ENCODE measurements at places on chromosomes 12 and 14.

- DNase-seq: no peak
Measured at GRCh38 chr12:26271889-26272492, 76.6 kb downstream of the SSPN start.

- DNase-seq: no peak
Measured at GRCh38 chr14:36655571-36655962, 6.1 kb upstream of the PAX9 start.

DNA sequence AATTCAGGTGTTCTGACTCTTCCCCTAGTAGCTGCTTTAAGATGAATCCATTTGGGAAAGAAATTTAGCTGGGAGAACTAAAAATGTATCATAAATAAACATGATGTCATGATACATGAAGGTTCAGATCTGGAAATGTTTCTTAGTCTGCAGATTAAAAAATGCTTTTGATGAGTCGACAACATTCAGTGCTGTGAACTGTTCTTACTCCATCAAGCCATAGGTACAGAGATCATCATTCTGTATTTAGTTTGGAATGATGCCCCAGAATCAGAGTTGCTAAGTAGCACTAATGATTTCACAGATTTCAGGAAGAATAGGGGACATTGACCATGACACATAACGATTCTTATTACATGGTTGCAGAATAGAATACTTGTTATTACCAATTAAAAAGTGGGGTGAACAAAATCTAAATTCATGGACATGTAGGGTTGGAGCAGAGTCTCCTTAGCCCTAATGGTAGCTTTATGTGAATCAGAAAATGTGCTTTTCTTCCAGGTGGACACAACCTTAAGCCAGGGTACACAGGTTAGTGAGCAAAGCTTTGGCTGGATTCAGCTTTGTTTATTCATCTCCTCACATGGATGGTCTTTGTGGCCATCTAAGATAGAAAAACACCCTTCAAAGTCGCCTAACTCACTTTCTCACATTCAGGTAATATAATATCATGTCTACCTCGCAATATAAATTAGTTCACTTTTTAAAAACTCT lies 205.4 kb upstream of the SEL1L start:
- no peak for DNase-seq

DNA sequence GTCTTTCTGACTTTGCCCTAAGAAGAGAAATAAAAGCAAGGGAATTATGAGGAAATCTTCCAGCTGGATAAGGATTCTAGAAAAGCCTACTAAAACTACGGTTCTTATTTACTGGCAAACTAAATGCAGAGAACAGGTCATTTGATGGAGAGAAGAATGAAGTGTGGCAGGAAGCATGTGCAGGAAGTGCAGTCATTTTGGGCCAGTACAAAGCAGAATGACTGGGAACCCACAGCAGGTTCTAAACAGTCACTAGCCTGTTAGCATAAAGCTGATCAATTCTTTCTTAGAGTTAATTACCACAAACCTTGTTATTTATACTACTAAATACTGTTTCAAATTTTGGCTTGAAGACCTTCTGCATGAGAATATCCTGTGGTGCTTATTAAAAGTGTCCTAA lies 36.7 kb downstream of the CFAP54 start:
- DNase-seq: no peak

DNA sequence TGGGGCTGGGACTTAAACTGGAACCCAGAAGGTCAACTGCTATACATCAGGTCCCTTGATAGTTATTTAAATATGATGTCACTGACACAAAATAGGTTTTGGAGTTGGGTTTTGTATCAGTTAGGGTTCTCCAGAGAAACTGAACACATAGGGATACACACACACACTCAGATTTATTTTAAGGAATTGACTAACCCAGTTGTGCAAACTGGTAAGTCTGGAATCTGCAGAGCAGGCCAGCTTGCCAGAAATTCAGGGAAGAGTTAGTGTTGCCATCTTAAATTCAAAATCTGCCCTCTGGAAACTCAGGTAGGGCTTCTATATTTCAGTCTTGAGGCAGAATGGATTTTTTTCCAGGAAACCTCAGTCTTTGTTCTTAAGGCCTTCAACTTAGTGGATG lies 36.9 kb downstream of the MAPK1IP1L start:
- DNase-seq: no peak

DNA sequence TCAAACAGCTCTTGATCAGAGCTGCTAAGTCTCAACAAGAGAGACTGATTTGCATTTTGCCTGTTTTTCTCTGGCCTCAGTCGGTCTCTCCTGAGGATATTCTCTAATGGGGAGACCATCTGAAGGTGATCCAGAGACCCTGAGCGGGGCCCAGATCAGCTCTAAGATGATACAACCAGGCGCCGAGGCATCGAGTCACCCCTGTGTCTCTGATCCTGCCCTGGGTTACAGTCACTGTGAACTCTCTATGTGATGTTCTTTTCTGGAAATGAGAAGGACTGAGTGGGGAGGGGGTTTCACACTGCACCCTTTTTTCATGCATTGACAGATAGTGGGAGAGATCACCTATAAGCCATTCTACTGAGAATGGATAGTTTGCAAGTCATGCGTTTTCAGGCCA lies 247.6 kb upstream of the PWP1 start:
- DNase-seq: no peak

DNA sequence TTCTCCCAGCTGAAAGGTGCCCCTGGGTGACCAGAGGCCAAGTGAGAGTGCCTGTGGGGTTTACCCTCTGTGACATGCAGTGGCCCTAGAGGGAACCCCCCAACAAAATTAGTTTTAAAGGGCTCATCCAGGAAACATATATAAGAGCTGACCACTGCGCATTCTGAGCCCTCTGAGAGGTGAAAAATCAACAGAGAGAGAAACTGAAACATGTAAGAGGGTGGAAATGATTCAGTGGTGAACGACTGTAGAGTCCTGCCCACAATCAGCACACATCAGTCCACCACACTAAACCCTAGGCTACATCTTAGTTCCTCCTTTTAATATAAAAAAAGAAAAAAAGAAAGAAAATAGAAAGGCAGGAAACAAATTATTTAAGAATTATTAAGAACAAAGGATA lies 21.0 kb upstream of the ACSM4 start:
- no peak for DNase-seq

- DNase-seq: no peak
Measured at GRCh38 chr14:74784634-74785033, 21.5 kb downstream of the YLPM1 start.

- no peak for DNase-seq
Measured at GRCh38 chr12:38155526-38156496, 160.8 kb upstream of the ALG10B start.

DNA sequence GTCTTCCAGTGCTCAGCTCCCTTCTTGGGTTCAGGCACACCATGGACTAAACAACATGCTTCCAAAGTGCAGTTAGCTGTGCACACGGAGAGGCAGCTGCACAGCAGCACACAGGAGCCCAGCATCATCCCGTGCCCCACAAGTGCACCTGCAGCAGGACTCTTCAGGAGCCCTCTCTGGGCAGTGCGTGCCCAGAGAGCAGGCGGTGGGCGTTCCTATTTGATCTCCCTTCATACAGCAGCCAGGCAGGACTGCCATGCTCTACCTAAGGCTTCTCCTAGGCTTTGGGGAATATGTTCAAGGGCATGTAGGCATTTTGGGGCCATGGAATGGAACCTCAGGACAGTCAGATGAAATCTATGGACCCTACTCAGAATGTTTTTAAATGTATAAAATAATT lies 35.5 kb downstream of the ANO2 start:
- DNase-seq: no peak

- no peak for DNase-seq
Measured at GRCh38 chr12:121996050-121996944, 25.4 kb upstream of the BCL7A start.

DNA sequence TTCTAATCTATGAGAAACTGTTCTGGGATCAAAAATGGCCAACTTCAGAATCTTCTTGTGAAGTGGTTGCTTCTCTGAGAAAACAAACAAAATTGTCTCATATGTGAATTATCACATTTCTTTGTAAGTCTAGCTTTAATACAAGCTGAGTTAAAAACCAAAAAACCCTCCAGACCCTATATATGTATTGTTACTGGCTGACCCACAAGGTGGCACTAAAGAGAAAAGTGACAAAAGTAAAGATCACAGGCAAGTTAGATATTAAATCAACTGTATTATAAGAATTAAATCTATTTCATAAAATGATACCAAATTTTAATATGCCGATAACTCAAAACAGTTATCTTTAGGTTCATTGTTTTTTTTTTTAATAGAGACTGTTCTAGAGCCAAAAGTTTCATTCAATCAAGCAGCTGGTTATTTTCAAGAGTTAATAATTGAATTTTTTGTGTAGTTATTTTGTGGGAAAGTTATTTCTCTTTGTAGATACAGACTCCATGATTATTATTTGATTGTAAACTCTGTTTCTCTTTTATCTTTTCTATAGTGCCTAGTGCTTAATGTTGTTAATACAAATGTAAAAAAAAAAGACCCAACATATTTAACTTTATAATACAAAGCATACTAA lies 7.5 kb upstream of the TRHDE start:
- no peak for DNase-seq

DNA sequence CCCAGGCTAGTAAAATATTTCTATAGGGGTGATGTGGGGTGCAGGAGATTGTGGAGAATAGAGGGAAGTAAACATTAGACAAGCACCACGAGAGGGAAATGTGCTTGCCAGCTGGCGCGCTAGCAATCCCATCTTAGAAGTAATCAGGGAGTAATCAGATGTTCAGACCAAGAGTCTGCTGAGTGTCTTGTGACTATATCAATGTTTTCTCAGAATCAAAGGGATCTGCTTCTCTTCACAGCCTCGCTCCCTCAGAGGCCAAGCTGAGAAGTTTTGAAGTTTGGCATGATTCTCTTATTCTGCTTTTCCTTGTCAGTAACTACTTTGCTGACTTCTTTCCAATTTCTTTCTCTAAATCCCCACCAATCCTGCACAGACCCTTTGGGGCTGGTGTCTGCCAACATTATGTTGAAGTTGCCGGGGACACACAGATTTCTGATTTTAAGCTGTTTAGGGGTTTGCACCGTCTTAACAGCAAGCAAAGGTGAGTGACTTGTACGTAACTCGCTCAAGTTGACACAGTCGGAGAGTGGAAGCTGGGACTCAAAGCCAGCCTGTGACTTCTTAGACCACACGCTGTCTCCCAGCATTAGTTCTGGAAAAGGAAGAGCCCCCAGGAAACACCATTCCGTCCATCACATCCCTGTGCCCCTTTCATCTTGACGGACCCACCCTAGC lies 22.0 kb upstream of the TSPAN9 start:
- DNase-seq: no peak

GRCh38 chr12:115570069-115570777 lies 707.3 kb downstream of the MED13L start:
- no peak for DNase-seq

GRCh38 chr12:99111600-99111999 lies 466.5 kb downstream of the APAF1 start:
- peak; percentile 64 for DNase-seq

All from NCI-H2081 treated with DMSO at 0.1 percent for 48 hours (cell line).